ENCODE measurements at places on chromosomes 7 and 10.

- DNase-seq = no peak
Observed at GRCh38 chr10:620417-620816, 69.1 kb downstream of the DIP2C start.

- no peak for DNase-seq
Observed at GRCh38 chr10:72184156-72184555, 31.7 kb upstream of the ANAPC16 start.

DNA sequence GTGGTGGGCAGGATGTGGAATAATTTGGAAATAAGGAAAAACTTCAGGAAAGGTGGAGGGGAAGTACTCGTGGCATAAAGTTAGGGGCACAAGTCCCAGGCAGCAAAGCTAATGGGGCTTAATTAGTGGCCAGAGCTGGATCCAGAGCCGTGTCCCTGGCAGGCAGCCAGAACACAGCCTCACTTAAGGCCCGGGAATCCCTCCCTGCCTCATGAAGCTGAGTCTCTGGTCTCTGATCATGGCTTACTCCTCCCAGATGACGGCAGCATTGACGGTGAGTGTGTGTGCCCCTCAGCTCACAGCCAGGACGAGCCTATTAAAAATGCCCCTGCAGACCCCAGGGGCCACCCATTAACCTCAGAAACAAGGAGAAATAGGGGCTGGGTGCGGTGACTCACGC, 48.2 kb upstream of the NPTX2 start:
- no peak for DNase-seq

DNA sequence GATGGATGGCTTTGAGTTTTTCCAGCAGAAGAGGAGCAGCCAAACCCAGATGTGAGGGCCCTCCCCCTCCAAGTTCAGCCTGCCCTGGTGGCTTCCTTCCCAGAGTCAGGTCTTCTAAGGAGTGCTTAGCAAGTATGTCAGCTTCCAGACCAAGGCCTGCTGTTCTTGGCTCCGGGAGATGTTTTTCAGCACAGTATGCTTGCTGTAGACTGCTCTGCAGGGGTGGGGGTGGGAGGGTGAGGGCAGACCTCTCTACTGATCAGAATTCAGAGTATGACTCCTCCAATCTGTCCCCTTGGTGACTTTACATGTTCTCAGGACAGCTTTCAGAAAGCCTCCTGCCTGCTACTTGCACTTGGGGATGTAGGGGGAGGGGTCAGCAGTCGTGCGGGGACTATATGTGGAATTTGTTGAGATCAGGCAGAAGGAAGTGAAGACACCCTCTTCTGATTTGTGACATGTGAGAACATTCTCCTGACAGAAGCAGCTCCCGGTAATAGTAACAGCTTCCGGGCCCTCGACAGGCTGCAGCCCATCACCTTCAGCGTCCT, 516.4 kb upstream of the ZMIZ1 start:
- peak; percentile 71 for DNase-seq

DNA sequence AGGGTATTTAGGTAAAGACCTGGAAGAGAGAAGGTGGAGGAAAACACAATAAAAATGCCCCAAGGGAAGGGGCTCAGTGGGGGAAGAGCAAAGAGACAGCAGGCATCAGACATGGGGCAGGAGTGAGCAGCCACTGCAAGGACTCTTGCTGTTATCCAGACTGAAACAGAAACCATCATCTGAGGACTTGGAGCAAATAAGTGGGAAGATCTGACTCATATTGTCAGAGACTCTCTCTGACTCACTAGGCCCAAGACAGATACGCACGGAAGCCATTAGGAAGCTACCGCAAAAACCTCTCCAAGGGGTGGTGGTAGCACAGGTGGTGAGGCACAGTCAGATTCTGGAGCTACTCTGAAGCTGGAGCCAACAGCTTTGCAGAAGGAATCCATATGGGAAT, 110.7 kb downstream of the RNF32 start:
- peak; percentile 46 for DNase-seq

DNA sequence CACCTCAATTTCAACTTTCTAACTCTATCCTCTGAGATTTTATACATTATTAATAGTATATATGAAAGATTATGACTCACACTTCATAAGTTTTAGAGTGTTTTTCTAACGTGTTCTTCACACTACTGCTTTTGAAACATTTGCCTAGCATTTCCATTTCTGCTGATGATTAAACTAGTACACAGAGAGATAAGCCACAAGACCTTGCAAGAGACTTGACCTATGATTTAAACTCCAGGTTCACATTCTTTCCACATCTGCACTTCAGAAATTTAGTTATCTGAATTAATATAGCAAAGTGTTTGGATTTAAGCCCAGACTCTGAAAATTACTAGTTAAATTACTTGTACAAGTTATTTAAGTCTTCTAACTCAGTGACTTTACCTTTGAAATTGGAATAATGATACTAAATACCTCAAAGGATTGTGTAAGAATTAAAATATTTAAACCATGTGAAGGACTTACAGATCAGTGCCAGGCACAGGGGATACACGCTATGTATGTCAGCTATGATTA, 66.6 kb downstream of the PCLO start:
- DNase-seq = no peak

DNA sequence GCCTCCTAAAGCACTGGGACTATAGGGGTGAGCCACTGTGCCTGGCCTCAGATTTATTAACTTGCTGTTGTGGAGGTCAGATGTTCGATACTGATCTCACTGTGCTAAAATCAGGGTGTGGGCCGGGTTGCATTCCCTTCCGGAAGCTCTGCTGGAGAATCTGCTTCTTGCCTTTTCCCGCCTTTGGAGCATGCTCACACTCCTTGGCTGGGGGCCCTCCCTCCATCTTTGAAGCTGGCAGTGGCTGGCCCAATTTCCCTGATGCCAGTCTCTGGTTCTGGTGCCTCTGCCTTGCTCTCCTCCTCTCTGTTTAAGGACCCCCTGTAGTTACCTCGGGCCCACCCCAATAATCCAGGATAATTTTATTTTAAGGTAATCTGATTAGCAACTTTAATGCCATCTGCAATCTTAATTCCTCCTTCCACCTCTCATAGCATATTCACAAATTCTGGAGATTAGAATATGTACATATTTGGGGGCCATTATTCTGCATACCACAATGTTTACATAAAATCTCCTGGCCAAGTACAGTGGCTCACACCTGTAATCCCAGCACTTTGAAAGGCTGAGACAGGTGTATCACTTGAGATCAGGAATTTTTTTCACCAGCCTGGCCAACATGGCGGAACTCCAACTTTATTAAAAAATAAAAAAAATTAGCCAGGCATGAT, 7.9 kb upstream of the PITRM1 start:
- DNase-seq = no peak

- no peak for DNase-seq
Observed at GRCh38 chr10:2798336-2799022, 268.9 kb upstream of the PFKP start.

DNA sequence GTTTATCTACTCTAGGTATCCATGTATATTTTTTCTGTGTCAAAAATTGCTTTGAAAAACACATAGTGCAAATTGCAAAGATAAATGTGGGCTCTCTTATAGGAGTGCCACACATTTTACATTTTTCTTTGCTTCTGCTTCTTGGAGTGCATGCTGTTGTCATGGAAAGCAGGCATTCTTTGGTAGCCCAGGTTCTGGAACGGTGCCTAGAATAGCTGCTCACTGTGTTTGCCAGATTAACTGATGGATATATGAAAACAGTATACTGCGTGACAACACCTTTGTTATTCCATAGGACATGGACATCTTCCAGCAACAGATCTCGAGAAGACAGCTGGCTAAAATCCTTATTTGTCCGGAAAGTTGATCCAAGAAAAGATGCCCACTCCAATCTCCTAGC, 13.4 kb downstream of the NIPSNAP2 start:
- DNase-seq = peak; percentile 39

DNA sequence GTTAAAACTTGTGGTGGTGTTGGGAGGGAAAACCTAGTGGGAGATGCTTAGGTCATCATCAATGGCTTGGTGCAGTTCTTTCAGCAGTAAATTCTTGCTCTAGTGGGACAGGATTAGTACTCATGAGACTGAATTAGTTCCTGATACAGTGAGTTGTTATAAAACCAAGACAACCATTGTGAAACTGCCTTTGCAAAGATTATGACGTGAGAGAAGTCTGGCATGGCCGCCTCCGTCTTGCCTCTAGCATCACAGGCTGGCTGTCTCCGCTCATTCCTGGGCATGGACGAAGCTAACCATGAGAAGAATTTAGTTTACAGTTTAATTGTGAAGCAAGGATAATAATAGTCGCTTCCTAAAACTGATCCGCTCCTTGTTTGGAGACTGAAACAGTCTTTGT, 186.4 kb downstream of the KIF20B start:
- DNase-seq = no peak

DNA sequence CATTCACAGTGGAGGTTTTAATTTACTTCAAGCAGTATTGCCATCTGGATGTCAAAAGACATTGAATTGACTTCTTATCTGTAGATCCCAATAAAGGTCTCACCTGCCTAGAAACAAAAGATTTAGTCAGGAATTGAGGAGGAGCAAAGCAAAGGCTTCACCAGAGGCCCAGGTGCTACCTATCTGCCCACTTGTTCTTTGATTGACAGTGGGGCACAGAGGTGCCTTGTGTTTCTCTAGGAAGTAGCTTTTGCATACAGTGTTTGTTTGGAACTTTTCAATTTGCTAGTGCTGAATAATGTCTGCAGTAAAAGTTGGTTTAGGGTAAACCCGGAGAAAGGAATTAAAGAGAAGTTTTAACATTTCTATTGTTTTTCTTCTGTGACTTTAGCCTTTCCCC, 40.4 kb downstream of the AUTS2 start:
- DNase-seq = no peak

GRCh38 chr10:8489232-8489631, 434.7 kb downstream of the GATA3 start:
- no peak for DNase-seq

DNA sequence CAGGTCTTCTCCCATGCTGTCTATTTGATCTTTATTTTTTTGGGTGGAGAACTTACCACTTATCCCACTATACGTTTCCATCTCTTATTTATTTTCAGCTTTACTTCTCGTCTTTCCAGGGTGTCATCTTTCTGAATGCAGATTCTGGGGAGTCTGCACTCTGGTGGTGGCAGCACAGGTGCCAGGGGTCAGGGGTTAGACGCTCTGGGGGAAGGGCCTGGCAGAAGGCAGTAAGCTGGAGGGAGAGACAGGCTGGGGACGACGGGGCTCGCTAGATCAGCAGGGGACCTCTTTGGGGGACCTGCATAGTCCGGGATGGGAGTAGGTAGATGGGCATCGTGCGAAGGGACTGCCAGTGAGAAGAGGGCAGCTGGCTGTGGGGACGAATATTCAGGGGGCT, 22.3 kb downstream of the CHST12 start:
- no peak for DNase-seq

DNA sequence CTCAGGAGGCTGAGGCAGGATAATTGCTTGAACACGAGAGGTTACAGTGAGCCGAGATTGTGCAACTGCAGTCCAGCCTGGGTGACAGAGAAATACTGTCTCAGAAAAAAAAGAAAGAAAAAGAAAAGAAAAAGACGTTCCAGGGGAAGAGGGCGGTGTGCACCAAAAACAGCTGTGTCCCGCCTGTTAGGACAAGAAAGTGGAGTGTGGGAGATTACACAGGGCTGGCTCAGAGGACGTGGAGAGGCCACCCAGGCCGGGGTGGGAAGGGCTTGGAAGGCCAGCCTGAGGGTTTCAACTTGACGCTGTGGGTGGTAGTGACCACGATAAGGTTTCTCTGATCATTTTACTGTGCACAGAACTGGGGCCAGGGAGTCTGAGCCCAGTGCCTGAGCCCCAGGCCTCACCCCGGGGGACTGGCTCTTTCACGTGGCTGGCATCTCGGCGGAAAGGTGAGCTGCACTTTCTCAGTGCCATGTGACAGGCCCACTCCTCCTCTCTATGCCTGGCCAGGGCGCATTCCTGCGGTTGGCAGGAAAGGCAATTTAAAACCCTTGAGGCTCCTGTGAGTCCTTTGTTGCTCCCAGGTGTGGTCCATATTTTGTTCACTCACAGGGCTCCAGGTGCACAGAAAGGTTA, 13.9 kb downstream of the RHBDD2 start:
- DNase-seq = no peak

DNA sequence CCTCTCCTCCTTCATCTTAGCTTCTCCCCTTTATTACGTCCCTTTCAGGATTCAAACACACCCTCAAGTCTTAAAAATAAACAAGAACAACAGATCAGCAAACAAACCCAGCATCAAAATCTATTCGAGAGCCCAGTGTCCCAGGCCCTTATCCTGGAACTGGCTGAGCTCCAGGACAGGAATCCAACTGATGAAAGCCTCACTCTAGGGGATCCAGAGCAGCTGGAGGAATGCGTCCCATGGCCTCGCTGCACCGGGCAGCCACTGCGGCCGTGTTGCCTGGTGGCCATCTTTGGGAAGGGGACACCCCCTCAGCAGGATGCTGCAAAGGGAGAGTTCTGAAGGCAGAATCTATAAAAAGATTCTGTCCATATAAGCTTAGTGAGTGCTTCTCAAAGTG, 156.5 kb upstream of the BMPER start:
- no peak for DNase-seq

DNA sequence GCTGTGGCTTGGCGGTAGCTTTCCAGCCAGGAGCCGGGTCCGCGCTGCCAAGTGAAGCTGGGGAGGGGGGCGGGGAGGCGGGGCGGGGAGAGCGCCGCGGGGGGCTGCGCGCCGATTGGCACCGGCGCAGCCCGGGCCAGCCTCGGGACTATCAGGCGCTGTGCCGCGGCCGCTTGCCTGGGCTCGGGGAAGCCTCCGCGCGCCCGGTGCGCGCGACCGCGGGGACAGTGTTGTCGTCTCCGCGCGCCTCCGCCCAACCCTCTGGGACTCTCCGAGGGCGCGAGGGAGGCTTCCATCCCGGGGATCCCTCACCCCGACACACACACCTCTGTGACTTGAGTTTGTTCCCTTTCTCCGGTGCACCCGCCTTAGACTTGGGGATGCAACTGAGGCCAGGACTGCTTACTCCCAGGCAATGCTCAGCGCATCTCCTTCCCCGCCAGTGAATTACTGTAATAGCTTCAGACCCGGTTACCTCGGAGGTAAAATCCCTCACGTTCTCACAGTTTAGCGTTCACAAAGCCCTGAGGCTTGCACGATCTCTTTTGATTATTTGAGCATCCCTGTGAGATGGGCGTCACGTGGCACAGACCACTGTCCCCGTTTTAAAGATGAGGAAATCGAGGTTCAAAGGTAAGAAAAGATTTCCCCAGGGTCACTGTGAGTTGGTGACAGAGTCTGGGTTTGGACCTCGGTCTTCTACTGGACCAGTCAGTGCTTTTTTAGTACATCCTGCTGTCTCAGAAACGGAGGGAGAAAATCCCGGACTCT, at the start of gene NKX1-2:
Gene NKX1-2, minus strand, starts transcription at position 24 of the 771 bp plus-strand sequence. CDS start 92 bp downstream, outside the sequence.
- DNase-seq = no peak

All from fibroblast of skin of left biceps (primary cell).